ENCODE measurements at places on chromosomes 2 and 18.

DNA sequence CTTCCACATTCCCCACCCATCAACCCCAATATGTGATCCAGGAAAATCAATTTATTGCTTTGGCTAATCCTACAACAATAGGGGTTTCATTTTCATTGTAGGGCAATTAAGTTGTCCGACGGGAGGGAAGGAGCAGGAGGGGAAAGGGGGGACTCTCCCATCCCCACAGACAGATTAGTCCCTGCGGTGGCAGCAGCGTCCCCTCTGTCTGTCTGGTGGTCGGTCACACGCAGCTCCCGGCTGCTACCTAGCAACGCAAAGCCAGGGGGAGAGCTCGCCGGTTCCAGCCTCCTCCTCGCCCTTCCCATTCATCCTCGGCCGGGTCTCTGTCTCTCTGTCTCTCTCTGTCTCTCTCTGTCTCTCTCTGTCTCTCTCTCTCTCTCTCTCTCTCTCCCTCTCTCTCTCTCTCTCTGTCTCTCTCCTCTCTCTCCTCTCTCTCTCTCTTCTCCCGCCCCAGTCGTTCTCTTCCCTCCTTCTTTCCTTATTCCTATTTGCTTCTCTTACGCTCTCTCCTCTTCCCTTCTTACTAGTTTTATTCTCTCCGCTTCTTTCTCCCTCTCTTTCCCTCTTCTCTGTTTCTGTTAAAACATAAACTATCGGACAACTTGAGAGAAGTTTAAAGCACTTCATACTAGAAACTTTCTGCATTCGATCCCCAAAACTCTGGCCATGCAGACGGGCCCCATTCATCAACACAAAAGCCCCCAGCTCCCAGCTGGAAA is 1.2 kb downstream of the LRP2 start:
- no peak for DNase-seq

GRCh38 chr2:149928011-149928410 is 340.4 kb upstream of the MMADHC start:
- DNase-seq: no peak

GRCh38 chr2:40281021-40281940 is 170.6 kb downstream of the SLC8A1 start:
- DNase-seq: peak; percentile 94

- no peak for DNase-seq
These were observed 28.0 kb downstream of the APCDD1 start for GRCh38 chr18:10482363-10482984.

- peak; percentile 24 for DNase-seq
These were observed 46.8 kb upstream of the PXDN start for GRCh38 chr2:1791006-1791605.

GRCh38 chr2:217027414-217027813 is 167.6 kb upstream of the TNP1 start:
- DNase-seq: no peak

DNA sequence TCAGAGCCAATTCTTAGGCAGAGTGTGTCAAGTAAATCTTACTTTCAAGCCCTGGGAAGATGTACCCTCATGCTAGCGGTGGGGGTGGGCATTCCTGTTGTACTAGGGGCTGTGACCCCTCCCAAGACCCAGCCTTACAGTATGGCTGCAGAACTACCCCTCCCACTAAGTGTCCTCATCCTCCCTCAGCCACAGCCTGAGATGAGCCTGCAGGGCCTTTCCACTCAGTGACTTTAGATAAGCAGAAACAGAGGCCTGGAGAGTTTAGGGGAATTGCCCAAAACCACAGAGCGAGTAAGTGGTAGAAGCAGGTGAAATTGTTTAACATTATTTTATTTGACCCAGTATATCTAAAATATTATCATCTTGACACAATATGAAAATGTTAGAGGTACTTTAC is 36.6 kb downstream of the TTC32 start:
- no peak for DNase-seq

DNA sequence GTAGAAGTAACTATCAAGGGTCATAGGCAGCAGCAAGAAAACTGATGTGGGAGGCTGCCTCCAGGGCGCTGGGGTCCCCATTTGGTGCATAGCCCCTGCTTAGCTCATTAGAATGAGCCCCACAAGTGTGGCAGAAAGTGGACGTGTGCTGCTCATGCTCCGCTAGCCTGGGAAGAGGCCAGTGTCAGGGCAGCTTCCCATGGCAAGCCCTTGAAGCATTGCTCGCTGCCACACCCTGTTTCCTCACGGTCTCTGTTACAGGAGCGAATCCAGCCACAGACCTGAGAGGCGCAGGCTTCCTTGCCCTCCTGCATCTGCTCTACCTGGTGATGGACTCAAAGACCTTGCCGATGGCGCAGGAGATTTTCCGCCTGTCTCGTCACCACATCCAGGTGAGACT is 22.5 kb downstream of the ELMOD3 start:
- DNase-seq: peak; percentile 28

DNA sequence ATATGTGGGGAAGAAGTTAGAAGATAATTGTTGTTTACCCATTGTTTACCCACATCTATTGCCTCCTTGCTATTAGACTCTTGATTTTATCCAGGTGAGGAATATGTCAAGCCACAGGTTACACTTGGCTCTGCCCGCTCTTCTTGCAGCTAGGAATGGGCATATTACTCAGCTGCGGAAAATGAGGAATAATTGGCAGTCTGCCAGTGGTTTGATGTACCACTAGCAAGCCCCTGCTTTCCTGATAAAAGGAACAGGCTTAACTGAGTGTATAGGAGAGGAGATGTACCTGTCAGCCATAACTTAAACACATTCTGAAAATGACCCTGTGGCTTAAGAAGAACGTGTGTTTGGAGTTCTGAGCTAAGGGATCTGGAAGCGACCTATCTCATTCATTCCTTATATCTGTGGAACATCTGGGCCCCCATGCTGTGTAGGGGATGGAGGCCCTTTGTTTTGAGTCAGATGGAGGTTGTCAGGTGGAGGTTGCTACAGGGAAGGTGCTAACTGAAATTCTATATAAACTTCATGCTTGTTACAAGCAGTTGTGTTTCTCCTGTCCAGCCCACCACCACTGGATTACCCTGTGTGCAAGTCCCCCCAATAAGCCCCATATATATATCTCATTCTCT is 4.6 kb upstream of the FMNL2 start:
- DNase-seq: no peak

- DNase-seq: peak; percentile 99
These were observed 72.3 kb downstream of the IL1R2 start for GRCh38 chr2:102063941-102064678.

DNA sequence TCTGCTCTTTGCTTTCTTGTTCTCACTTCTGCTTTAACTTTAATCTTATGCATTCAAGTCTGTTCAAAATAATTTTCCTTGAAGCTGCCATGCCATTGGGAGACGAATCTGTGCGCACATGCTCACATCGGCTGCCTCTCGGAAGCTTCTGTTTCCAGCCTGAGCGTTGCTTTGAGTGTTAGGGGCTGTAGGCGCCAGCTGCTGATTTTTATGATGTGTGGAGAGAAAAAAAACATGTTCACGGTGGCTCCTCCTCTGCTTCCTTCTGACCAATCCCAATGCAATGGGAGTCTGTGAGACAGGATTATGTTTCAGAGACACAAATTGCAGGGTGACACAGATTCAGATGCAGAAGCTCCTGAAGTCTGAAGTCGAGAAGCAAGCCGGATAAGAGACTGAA is at the start of gene MC4R:
MC4R (minus strand) TSS at position 180 of the 400 bp plus-strand sequence. CDS start 426 bp downstream, outside the sequence.
- peak; percentile 87 for DNase-seq

DNA sequence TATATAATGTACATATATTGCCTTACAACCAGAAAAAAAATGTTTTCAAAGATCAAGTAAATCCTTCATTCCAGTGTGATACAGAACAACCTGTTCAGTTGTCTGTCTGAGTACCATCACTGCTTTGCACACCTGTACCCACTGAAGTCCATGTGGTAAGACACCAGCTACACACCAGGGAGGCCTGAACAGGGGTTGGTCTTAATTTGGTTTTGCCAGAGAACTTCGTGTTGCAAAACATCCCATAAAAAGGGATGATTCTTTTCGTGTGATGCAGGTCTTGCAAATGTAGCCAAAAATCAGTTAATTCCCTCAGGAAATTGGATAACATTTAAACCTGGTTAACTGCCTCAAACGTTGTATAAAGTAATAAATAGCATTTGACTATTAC is 73.7 kb upstream of the SLC1A4 start:
- DNase-seq: peak; percentile 15

DNA sequence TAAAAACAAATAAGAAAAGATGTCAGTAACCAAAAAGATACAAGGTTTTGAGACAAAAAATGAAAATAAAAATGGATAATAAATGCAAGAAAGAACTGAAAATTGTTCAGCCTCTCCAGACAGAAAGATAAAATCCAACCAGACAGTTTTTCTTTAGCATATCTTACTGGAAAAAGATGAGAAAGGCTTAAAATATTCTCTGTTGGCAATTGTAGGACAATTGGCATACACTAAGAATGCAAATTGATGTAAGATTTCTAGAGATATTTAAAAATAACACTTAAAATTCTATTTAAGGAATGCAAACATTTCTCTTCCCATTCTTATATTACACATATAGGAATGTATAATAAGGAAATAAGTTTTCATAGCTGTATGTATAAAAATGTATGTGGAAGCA is 590.6 kb downstream of the DSC3 start:
- DNase-seq: no peak

DNA sequence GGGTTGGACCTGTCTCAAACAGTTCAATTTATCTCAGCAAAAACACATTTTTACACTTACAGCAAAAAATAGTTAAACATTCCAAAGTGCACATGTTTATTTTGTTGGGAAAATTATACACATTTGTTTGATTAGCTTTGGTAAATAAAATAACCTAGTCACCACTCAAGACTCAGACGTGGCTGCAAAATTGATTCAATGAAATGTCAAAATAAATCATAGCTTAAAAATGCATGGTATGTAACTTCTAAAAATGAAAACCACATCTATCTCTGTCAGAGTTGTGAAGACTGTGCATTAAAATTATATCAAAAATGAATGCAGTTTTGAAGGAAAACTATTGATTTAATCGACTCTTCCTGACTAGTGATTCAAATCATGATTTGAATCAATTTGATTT is 56.7 kb downstream of the GALNT14 start:
- no peak for DNase-seq

GRCh38 chr2:235463893-235464292 is 29.9 kb upstream of the AGAP1 start:
- no peak for DNase-seq

- DNase-seq: no peak
These were observed 508.4 kb upstream of the ZEB2 start for GRCh38 chr2:145028101-145028920.

- DNase-seq: no peak
These were observed 84.6 kb downstream of the RAB31 start for GRCh38 chr18:9792565-9793245.

- no peak for DNase-seq
These were observed 2.9 kb upstream of the TNP1 start for GRCh38 chr2:216862628-216863398.

DNA sequence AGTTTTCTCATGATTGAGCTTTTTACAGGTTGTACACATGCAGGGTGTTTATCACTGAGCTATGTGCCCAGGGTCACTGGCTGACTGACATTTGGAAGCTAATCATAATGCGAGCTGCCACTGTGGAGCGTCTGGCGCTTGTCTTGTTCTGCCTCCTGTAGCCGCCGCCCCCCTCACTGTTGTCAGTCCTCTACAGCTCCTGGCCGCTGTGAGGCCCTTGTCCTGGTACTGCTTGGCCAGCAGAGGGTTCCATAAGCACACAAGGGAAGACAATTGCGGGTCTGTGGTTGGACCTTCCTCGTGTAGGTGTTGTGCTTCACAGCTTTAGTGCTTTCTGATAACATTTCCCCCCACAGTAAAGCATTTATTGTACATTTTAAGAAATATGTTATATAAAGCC is 105.6 kb upstream of the LDLRAD4 start:
- peak; percentile 54 for DNase-seq

- no peak for DNase-seq
These were observed 7.6 kb downstream of the GPR17 start for GRCh38 chr2:127653421-127654083.

GRCh38 chr2:17317439-17317976 is 200.7 kb downstream of the RAD51AP2 start:
- DNase-seq: no peak

DNA sequence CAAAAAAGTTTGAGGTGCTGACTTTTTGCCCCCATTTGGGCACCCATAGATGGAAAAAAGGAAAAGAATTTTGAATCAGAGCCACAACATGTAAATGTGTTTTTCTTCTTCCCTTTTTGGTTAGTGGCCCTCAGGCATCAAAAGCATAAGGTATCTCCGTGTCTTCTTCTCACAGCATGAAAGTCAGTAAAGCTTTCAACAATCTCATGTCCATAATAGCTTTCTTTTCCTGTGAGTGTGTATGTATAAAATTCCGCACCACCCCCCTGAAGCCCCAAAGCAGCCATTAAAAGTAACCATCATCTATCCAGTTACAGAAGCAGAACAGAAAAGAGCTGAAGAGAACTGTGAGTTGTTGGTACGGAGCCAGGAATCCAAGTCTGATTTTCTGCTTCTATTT is 1539.7 kb upstream of the ACVR2A start:
- no peak for DNase-seq

- no peak for DNase-seq
These were observed 138.9 kb downstream of the HAUS1 start for GRCh38 chr18:46243095-46243494.

- peak; percentile 91 for DNase-seq
These were observed 26.9 kb upstream of the INSIG2 start for GRCh38 chr2:118061135-118061955.

GRCh38 chr2:122908159-122908558 is 1116.9 kb upstream of the CNTNAP5 start:
- no peak for DNase-seq

DNA sequence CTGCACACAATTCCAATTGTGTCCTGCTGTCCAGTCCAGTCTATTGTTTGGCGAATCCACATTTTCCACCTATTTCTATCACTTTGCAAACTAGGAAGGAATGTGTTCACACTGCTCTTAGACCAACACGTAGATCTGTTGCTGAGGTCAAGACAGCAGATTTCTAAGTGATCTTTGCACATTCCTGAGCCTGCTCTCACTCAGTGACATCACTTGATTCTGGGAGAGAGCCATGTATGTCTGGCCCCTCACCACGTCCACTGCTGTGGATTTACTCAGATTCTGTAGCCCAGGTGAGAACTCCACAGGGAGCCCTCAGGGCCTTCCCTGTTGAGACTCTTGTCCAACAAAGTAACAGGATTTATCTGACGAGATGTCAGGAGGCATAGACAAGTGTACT is 317.2 kb downstream of the TSN start:
- peak; percentile 34 for DNase-seq

DNA sequence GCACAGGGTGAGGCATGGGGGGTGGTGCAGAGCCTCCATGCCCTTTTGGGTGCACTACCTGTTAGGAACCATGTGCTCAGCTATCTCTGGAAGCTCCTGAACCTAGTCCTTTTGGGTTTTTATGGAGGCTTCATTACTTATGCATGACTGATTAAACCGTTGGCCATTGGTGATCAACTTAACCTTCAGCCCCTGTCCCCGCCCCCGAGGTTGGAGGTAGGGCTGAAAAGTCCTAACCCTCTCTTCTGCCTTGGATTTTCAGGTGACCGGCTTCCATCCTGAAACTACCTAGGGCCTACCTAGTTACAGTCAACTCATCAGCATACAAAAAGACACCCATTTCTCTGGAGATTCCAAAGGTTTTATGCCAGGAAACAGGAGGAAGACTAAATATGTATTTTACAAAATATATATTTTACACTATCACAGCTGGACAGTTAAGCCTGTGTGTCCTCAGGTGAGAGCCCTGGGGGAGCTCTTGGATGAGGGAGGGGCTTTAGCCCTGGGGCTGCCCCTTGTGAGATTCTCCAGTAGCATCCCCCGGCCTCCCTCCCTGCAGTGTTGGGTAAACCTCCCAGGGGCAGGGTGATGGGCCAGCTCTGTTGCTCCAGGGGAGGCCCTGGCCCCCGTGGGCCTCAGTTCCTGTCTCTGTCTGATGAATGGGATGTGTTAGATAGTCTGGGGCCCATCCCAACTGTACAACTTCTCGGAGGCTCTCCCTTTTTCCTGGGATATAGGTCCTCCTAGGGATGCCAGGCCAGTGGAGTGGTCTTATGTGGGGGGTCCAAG is 24.1 kb downstream of the GLI2 start:
- DNase-seq: no peak

Measured in AG10803 (cell line).